ENCODE measurements at places on chromosomes 7 and 10.

DNA sequence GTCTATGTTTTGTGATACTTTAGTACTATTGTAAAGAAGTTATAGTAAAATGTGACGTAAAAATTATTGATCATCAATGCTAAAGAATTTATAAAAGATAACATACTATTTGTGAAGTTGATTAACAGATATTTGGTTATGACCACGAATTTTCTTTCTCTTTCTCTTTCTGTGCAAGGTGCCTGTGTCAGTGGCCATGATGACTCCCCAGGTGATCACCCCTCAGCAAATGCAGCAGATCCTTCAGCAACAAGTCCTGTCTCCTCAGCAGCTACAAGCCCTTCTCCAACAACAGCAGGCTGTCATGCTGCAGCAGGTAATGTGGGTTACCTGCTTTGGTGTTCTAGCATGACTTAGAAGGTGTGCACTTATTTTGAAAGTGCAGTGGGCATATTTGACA lies 213.7 kb downstream of the FOXP2 start:
- DNase-seq: no peak

GRCh38 chr10:46515793-46516192 lies 40.7 kb downstream of the GPRIN2 start:
- DNase-seq: no peak

GRCh38 chr10:97601268-97602215 lies 12.0 kb downstream of the C10orf62 start:
- no peak for DNase-seq

GRCh38 chr10:58335306-58336005 lies 650 bp downstream of the UBE2D1 start:
- DNase-seq: no peak

GRCh38 chr7:47596502-47597202 lies 14.7 kb upstream of the TNS3 start:
- no peak for DNase-seq

GRCh38 chr7:48782511-48782910 lies 141.8 kb upstream of the CDC14C start:
- DNase-seq: no peak

DNA sequence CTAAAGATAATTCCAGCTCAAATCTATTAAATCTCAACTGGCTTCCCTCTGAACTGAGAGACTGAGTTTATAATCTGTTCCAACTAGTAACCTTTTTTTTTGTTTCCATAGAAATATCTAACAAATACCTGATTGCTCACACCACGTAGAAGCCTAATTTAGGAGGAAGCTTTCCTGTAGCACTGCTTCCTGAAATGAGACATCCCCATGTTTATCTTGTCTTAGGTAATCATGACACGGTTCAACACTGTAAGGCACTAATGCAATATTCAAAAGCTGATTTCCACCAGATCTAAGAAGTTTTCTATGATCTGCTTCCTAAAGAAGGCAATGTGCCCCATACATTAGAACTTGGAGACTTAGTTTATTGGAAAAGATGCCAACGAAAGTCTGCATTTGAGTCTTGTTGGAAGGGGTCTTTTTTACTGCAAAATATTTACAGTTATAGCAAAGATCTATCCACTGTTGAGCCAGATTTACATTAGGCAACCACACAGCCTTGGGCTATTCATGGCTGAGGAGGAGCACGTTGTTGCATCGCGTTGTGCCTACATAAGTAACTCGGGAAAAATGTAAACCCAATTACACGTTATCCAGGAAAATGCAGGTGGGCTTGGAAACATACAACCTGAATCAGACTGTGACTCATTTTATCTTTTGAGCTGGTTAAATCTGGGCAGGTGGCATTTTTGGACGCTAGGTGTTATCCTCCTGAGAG lies 66.3 kb downstream of the VIPR2 start:
- DNase-seq: no peak

DNA sequence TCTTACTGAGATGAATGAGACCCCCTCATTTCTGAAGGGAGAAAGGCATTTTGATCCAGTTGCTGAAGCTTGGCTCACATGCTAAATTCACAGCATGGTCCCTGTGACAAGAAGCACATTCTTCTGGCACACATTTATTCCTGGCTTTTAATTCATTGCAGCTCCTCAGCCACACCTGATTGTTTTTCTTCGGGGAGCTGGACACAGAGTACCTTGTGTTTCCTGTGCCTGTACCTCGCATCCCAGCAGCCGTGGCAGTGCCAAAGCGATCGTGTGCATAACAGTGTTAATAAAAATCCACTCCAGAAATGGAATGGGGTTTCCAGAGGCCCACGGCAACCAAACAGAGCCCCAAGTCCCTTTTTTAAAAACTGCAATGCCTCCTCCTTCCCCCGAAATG lies 615.3 kb upstream of the MGMT start:
- DNase-seq: no peak

GRCh38 chr10:64036321-64036930 lies 515.2 kb downstream of the REEP3 start:
- no peak for DNase-seq

- no peak for DNase-seq
These were observed 142.5 kb downstream of the GNAT3 start for GRCh38 chr7:80369321-80369720.

DNA sequence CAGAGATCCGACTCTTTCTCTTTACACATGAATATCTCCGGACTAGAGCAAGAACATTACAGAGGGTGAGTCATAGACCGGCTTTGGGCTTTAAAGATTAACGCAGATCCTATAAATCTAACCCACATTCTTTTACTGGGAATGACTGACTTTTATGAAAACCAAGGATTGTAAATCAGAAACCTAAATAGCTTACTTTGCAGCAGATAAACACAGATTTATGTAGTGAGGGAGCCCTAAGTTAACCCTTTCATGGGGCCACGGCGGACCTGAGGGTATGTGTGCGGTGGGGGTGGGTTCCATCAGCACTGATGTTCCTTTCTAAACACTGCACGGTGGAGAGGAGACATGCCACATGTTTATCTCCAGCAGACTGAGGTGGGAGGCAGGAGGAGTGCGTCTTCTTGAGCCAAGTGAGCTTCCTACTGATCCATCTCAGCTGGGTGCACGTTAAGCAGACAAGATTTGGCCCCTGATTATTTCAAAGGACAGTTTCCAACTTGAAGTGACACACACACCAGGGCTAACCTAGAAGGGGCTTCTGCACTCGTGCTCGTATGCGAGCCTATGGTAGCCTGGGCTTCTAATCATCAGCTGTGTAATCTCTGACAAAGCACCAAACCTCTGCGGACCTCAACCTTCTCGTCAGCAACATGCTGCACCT lies 127.6 kb downstream of the WDR11 start:
- no peak for DNase-seq

GRCh38 chr10:6059506-6059905 lies 2.7 kb downstream of the IL2RA start:
- no peak for DNase-seq

DNA sequence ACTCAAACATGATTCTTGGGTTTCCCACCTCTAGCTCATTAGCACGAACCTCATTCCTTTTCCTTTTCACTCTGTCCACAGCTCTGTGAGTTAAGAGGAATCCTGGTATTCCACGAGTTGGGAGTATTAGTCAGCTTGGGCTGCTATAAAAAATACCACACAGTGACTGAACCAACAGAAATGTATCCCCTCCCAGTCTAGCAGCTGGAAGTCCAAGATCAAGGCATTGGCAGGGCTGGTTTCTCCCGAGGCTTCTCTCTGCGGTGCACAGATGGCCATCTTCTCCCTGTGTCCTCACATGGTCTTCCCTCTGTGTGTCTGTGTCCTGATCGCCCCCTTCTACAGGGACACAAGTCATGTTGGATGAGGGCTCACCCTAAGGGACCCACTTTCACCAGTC lies 261.6 kb downstream of the TNS3 start:
- no peak for DNase-seq

- DNase-seq: peak; percentile 18
These were observed 162.6 kb upstream of the AKR1E2 start for GRCh38 chr10:4663162-4663992.

DNA sequence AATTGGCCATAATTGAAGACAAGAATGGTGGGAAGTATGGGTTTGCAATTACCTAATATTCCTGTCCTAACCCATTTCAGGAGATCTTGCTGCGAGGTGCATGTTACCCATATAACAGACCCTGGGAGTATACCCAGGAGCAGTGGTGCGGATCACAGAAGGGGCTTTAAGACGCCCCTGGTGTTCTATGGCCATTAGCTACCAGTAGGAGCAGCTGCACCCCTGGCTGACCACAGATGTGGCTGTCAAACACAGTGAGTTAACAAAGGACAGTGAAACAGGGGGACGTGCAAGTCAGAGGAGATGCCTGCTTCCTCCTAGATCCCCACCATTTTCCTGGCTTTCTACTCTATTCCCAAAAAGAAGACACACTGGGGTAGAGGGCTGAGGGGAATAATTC lies 25.2 kb downstream of the AOC1 start:
- no peak for DNase-seq

DNA sequence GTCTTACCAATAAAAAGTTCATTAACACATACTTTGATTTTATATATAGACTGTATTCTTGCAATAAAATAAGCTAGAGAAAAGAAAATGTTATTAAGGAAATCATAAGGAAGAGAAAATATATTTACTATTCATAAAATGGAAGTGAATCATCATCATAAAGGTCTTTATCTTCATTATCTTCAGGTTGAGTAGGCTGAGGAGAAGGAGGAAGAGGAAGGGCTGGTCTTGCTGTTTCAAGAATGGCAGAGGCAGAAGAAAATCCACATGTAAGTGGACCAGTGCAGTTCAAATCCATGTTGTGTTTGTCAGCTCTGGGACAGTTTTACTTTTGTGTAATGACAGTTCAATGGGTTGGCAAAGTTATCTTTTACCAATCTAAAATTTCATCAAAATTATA lies 609.1 kb upstream of the ANKRD30A start:
- DNase-seq: no peak

- DNase-seq: no peak
These were observed 631.1 kb upstream of the MBL2 start for GRCh38 chr10:53403688-53404087.

DNA sequence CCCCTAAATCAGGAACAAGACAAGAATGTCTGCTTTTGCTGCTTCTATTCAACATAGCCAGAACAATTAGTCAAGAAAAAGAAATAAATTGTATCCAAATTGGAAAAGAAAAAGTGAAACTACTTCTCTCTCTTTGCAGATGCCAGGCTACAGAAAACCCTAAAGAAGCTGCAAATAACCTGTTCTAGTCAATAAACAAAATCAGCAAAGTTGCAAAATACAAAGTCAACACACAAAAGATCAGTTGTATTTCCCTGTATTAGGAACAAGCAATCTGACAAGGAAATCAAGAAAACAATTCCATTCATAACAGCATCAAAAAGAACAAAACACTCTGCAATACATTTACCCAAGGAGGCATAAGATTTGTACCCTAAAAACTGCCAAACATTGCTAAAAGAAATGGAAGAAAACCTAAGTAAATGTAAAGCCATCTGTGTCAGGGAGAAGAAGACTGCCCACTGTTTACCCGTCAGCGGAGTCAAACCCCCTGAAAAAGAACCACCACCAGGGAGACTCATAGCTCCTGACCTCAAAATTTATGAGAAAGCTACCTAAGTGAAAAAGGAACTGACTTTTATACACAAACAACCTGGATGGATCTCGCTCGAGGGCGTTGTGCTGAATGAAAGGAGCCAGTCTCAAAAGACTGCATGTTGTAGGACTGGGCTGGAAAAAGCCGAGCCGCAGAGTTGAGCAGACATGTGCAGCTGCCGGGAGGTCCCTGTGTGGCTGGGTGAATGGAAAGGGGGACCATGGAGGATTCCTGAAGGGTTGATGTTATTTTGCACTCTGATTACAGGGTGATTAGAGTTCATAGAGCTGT lies 263.1 kb downstream of the MAD1L1 start:
- no peak for DNase-seq

DNA sequence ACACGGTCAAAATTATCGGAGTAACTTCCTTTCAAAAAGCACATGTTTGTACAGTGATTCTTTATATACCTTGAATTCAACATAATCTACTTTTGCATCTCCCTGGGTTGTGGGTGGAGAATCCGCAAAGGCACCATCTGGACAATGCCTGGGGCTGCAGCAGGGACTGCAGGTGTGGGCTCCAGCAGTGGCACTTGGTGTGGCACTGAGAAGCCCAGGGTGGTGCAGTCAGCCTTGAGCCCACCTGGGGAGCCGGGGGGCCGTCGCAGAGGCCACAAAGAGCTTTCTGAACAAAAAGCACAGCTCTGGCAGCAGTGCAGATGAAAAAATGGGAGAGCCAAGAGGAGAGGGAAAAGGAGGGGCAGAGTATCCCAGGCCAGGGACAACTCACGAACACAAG lies 22.2 kb downstream of the PARD3 start:
- no peak for DNase-seq

GRCh38 chr7:36487756-36488336 lies 98.2 kb downstream of the ANLN start:
- no peak for DNase-seq

DNA sequence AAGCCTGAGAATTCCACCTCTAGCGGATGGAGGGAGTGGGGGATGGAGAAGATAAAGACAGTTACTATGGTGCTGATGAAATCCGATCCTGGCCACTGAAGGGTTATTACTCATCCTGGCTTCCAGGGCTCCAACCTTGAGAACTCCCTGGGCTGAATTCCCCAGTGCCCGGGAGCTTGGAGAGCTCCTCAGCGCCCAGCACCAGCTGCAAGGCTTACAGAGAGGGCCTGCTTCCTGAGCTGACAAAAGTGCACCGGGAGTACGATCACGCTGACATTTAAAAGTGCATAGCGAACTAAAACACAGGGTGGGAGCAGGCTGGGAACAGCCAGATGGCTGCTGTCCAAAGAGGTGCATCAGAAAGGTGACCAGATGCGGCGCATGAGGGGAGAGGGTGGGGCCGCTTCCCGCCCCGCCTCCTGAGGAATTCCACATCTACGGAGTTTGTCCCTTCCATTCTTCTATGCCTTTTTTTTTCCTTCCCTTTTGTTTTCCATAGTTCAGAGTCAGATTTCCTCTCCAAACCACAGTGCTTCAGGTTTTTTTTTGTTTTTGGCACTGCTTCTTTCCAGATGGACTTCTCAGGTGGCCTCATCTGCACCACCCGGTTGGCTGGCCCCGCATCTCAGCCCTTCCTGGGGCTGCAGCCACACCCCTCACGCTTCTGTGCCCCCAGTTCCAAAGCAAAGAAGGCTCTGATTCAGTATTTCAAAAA lies 62.4 kb upstream of the MKRN1 start:
- DNase-seq: no peak

- DNase-seq: no peak
These were observed 58.1 kb downstream of the SHH start for GRCh38 chr7:155754165-155754564.

DNA sequence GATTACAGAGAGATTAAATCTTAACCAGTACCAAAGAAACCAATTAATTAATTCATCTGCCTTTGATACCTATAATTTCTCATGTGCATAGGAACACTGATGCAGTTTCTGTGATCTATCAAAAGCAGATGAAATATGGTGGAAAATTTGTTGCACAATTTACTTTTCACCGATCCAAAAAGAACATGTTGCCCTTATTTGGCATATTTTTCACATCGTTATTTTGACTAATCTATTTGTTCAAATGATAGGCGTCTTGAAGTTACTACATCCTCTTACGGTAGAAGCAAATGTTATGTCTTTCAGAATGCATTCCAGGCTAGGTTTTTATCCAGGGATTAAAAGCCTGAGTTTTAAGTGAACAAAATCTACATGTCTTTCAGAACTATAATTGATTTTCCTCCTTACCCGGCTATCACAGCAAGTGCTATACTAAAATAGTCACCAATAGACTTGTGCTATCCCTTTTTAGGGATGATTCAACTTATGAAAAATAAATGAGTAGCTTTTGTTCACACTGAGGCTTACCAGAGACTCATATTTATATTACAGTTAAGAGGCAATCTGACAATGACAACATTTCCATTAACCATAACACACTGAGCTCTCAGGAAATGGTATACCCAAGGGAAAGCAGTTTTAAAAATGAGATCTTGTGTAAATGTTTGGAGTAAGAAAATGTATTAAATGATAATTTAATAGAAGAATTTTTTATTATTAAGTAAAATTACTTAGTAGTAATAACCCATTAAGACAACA lies 16.8 kb upstream of the TES start:
- no peak for DNase-seq

All from D721Med (cell line).